ENCODE measurements at places on chromosomes 5 and 9.

DNA sequence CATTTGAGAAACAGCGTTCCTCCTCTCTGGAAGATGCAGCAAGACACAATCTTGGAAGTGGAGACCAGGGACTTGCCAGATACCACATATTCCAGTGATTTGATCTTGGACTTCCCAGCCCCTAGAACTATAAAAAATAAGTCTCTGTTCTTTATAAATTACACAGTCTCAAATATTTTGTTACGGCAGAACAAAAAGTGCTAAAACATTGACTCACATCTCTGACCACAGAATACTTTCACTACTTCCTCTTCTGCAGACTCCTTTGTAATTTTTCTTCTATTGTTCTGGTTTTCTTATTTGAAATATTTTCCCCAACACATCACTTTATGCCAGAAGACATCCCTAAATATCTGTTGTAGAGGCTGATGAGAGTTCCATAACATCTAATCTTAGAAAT is 706.1 kb upstream of the CDH18 start:
- no peak for DNase-seq

GRCh38 chr5:152274224-152274623 is 130.9 kb downstream of the NMUR2 start:
- DNase-seq = no peak

DNA sequence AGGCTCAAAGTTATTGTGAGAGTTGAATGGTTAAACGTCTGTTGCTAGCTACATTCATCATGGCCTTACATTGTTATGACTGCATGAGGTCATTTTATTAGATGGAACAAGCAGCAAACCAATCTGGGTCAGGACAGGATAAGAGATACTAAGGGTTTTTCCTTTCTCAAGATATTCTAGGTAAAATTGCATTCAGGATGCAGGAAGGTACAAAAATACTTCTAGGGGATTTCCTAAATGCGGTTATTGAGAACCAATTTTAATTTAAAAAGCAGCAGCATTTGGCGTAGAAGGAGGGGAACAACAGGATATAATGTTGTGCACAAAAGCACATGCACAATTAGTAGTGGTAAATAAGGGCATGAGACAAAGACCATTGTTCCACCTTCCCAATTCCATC is 39.2 kb upstream of the LURAP1L start:
- no peak for DNase-seq

- peak; percentile 96 for DNase-seq
Observed at GRCh38 chr5:176536902-176537553, at the start of gene RNF44. TSS of gene RNF44 (minus strand) at chr5:176537402. CDS start at chr5:176532472, 4,930 bp downstream.

GRCh38 chr5:12658871-12659446 is 754.7 kb upstream of the CTNND2 start:
- no peak for DNase-seq

DNA sequence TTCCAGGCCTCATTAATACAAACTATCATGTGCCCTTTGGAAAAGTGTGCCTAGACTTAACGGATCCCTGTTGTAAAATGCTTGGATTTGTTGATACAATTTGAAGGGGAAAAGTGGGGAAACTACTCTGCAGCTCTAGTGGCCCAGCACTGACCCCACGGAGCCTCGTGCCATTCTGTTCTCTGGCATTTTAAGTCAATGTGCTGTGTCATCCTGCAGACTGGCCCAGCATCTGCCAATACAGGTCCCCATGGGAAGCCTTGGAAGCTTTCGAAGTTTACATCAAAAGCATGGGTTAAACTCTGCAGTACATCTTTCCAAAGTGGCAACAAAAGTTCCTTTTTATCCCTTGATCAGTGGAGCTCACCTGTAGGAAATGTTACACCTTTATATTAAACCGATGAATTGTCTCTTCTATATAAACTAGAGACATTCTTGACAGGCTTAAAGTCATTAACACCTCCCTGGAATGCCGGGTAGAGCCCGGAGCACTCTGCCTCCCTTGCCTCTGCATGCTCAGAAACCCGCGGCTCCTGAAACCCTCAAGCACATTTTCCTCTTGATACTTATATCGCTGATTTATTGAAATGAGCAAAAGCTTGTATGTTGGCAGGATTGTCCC is 596.0 kb upstream of the ADAMTS16 start:
- no peak for DNase-seq

- no peak for DNase-seq
Observed at GRCh38 chr9:77276799-77277198, 99.5 kb downstream of the VPS13A start.

- DNase-seq = no peak
Observed at GRCh38 chr9:135394131-135394530, 85.5 kb upstream of the PPP1R26 start.

GRCh38 chr9:136584401-136584932 is 38.6 kb upstream of the NOTCH1 start:
- DNase-seq = no peak

- no peak for DNase-seq
Observed at GRCh38 chr9:115615000-115615401, 497.0 kb upstream of the TNC start.

GRCh38 chr5:134142052-134142451 is 27.6 kb downstream of the TCF7 start:
- no peak for DNase-seq

DNA sequence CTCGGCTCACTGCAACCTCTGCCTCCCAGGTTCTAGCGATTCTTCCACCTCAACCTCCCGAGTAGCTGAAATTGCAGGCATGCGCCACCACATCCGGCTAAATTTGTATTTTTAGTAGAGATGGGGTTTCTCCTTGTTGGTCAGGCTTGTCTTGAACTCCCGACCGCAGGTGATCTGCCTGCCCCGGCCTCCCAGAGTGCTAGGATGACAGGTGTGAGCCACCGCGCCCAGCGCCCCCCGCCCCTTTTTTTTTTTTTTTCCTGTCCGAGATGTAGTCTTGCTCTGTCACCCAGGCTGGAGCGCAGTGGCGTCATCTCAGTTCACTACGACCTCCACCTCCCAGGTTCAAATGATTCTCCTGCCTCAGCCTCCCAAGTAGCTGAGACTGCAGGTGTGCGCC is 6.6 kb downstream of the ATP6V1G1 start:
- DNase-seq = no peak

- DNase-seq = no peak
Observed at GRCh38 chr9:88739373-88739772, 204.4 kb downstream of the NXNL2 start.

DNA sequence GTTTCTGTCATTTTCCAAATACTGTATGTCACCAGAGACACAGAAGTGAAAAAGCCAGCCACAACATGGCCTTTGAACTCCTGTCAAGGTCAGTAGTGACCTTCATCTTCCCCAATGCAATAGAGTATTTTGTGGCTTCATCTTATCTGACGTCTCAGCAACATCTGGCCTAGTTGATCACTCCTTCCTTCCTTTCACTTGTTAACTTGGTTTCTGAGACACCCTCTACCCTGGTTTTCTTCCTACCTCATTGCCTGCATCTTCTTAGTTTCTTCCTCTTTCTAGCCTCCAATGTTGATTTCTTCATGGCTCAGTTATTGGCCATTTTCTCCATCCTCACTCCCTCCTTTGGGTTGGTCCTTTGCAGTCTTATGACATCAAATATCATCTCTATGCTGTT is 36.3 kb downstream of the GLIS3 start:
- DNase-seq = no peak

DNA sequence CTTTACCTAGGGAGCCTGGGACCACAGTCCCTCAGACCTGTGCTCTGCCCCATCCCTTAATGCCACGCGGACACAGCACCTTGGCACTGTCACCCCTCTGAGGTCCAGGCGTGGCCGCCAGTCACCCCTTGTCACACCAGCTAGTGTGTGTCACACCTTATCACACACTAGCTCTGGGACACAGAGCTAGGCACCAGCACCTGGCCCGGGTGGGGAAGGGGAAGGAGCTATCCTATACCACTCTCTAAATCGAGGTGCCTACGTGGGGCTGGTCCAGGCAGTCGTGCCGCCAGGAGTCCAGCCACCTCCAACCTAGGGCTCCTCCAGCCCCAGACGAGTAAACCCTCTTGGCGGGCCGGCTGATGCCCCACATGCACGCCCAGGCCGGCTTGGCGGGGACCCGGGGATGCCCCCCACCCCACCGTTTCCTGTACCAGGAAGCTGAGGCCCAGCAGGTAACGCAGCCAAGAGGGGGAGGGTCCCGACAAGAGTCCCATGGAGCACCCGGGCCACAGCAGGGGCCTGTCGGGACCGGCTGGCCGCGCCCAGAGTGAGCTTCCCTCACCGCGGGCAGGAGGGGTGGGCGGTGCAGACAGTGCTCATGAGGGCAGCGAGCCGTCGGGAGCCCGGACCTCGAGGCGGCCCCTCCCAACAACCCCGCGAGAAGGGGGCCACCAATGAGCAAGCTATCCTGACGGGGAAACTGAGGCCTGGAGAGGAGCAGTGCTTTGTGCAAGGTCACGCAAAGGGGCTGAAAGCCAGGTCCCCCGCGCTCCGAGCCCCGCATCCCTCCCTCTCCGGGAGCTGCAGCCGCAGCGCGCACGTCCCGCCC is 550 bp downstream of the CORO2A start:
- no peak for DNase-seq

DNA sequence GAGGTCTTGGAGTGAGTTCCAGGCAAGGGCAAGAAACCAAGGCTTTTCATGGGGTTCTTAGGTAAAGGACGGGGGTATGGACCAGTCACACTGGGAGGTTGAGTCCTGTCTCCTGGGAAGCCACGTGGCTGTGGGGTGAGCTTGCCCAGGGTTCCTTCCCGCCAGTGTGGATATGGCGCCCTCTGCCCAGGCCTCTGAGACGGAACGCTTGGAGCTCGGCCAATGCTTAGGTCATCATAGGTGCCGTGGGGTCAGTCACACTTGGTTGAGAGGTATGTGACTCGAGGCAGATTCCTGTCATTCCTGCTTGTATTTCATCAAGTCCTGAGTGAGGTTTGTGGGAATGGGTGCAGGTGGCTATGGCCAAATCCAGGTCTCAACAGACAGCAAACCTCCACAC is 46.2 kb downstream of the TENT4A start:
- peak; percentile 12 for DNase-seq

DNA sequence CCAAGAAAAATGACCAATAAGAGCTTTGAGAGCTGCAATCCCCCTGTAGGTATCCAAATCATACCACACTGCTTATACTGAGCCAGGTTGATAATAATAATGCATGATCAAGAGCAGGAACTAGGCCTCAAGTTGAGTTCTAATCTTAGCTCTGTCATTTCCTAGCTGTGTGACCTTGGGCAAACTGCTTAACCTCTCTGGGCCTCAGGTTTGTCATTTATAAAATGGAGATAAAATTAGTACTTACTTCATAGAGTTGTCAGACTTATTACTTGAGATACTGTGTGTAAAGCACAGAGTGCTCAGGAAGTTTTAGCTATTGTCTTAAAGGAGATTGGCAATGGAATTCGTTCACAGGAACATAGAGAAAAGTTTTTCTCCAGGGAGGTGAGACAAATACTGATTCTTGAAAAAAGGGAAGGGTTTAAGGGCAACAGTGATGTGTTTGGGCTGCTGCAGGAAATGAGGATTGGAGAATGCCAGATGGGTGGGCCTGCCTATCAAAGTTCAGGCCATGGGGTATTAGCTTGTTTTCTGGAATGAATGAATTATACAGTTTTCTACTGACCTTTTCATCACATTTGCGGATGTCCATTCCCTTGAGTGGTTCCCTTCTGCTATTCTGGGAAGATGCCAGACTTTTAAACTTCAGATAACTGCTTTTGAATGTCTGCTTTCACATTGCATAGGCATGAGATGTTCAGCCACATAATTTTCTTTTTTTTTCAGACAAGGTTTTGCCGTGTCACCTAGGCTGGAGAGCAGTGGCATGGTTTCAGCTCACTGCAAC is 10.2 kb upstream of the ATP6V0E1 start:
- no peak for DNase-seq

DNA sequence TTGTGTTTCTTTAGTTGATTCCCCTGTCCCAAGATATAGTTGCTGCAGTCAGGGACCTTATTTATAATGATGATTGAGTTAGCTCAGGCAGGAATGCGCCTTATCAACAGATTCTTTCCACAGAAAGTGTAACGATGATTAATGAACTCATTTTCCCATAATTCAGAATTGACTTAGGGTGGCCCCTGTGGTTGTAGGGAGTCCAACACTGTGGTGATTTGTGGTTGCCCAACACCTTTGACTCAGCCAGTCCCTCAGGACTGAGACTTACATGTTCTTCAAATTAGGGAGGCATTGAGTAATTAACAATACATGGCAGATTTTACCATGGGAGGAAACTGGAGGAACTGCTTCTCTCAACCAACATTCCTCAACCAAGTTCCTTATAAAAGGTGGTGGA is 221.9 kb downstream of the GABRG2 start:
- no peak for DNase-seq

GRCh38 chr5:126300293-126300692 is 122.9 kb upstream of the GRAMD2B start:
- no peak for DNase-seq

GRCh38 chr5:161167016-161167767 is 315.2 kb upstream of the ATP10B start:
- DNase-seq = no peak

- peak; percentile 44 for DNase-seq
Observed at GRCh38 chr9:38008168-38009034, 60.6 kb downstream of the SHB start.

DNA sequence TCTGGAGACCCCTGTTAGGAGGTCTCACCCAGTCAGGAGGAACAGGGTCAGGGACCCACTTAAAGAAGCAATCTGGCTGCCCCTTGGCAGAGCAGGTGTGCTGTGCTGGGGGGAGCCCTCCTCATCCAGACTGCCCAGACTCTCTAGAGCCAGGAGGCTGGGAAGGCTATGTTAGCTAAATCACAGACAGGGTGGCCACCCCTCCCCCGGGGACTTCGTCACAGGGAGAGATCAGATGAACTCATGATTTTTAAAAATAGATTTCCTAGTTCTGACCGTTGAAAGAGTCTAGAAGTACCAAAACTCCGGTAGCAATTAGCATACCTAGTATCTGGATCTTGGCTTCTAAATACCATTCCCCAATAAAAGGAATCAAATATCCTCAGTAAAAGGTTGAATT is 35.0 kb upstream of the FOXB2 start:
- DNase-seq = no peak

GRCh38 chr5:17172791-17173190 is 44.6 kb upstream of the BASP1 start:
- no peak for DNase-seq

DNA sequence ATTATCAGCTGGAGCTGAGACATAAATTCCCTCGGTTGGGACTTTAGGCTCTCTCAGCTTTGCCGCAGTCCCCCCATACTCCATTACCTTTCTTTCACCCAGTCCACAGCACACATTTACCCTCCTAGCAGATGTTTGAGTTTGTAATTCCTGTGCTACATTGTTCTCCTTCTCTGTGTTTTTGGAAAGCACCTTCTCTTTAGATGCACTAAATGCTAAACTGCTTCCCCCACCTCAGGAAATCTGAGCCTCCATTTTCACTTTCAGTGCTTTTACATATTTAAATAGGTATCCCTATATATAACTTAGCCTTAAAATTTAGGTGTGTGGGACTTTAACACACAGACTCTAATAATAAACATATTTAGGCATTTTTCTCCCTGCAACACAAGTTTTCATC is 356.9 kb downstream of the NFIB start:
- no peak for DNase-seq

Measured in NCI-H460 (cell line).